ENCODE measurements at places on chromosomes 6 and 20.

DNA sequence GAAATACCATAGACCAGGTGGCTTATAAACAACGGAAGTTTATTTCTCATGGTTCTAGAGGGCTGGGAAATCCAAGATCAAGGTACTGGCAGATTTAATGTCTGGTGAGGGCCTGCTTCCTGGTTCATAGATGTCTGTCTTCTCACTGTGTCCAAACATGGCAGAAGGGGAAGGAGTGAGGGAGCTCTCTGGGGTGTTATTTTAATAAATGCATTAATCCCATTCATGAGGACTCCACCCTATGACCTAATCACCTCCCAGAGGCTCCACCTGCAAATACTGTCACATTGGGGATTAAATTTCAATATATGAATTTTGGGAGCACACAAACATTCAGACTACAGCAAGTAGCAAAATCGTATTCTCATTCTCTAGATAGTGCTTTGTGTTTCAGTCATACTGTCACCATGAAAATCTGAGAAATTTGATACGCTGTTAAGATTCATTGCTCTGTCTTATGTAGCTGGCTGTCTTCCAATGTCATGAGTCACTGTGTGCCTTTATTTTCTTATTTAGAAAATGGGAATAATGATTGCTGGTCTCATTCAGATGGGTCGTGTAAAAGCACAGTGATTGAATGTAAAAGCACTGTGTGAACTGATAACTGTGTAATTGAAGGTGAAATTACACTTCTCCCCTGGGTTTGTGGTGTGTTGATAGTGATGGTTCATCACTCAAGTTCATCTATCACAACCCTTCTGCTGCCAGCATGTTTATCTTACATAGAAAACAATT lies 8.9 kb upstream of the ERVFRD-1 start:
- peak; percentile 93 for ATAC-seq

DNA sequence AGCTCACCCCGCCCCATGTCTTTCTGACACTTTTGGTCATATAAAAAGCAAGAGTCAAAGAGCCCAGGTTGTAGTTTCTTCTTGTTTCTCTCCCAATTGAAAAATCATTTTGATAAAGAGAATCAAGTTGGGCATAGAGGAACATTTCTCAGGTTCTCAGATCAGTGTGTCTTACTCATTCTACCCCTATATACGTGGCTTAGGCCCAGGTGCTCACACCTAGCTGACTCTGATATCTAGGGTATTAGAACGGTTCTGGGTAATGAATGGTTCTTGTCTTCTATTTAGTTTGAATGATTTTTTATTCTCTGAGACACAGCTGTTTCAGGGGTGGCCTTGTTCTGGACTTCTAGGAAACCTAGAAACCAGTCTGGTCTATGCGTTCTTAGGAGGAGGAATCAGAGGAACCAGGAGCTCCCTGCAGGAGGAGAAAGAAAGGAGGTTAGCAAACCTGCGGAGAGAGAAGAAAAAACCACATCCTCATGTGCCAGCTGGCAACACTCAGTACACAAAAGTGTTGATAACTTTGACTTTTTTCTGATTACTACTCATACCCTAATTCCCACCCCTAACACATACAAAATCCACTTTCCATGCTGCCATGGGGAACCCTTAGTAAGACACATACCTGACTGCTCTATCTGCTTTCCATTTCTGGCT lies 178.0 kb downstream of the CLIC5 start:
- ATAC-seq, result no peak

GRCh38 chr6:92050216-92050615 lies 1369.1 kb downstream of the EPHA7 start:
- no peak for ATAC-seq

DNA sequence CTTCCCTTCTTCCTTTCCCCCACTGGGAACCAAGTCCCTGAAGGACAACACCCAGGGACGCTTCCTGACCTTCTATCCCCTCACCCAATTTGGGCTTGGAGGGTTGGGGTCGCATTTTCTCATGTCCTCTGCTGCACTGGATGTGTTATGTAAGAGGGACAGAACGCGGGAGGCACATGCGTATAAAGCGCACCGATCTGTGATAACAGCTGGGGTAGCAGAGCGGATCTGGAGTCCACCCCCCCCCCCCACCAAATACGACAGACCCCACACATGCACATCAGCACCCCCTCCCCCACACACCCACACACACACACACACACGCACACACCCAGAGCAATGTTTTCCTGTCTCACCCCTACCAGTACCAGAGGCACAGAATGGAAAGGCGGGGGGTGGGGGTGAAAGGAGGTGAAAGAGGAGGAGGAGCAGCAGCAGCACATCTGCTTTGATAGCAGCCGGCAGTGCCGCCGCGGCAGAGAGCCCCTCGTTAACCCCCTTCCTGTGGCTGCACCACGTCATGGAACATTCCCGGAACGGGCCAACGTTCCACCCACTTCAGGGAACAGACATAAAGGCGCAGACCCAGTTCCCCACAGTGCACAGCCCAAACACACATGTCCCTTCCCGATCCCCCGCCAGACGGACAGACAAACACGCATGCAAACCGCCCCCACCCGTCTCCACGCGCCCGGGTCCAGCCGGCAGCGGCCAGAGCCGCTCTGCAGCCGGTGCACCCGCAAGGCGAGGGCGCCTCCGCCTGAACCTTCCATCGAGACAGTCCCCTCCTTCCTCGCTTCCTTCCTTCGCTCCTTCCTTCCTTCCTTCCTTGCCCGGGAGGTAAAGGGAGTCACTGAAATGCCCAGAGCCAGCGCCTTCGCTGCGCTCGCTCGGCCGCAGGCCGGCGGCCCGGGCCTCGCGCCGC lies 590 bp downstream of the HIVEP2 start:
- ATAC-seq, result peak; percentile 46

All from motor neuron (in vitro differentiated cells).